ENCODE measurements at places on chromosomes 7 and 10.

GRCh38 chr10:47040681-47041080 is 129.5 kb downstream of the PTPN20 start:
- DNase-seq: no peak

GRCh38 chr10:63553473-63553872 is 32.3 kb downstream of the REEP3 start:
- no peak for DNase-seq

DNA sequence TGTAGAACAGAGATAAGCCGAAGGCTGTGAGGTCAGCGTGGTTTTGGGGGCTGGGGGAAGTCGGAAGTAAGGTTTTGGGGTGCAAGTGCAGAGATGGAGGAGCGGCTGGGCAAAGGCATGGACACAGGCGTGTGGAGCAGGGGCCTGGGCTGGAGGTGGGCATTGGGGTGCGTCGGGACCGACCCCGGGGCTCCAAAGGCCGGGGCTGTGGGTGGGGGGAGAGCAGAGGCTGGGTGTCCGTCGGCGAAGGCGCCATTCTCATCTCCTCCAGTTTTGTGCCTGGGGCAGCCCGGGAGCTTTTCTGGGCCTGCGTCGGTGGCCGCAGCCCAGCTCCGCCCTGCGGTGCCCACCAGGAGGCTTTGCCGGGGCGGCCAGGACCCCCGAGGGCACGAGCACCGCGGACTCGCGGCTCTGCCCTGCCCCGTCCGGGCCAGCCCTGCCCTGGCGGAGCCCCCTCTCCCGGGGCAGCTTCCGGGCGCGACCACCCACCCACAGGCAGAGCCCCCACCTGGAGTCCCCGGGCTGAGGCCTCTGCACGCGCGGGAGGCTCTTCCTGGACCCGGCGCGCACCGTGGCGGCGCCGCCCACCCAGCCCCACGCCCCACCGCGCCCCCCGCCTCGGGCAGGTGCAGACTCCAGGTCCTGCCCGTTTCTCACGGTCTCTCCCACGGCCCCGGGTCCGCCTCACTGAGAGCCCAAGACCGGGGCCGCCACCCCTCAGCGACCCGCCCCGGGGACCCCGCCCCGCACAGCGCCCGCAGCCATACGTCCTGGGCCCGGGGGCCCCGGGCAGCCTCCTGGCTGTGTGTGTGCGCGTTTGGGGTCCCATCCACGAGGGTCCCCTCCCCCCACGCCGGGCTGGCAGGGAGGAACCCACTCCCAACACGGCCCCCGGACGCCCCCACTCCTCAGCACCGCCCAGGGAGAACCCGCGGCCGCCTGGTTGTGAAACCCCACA is 7.7 kb upstream of the SCART1 start:
- no peak for DNase-seq

GRCh38 chr7:2288503-2288902 is 25.7 kb downstream of the SNX8 start:
- no peak for DNase-seq

- DNase-seq: no peak
These were observed 818.3 kb downstream of the MAGI2 start for GRCh38 chr7:78635026-78635793.

DNA sequence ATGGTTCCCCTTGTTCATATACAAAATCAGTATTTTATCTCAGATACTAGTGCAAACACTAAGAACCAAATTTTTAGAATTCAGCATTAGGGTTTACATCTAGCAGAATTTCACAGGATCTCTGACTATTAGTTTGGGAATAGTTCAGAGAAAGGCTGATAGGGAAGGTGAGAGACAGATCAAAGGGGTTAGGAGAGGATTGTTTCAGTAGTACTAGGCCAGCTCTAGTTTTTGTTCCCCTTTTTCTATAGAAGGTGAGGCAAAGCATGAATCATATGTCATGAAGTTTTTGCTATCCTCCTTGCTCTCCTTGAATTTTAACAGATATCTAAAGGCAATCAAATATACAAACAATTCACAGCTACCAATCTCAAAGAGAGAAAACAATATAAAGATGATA is 26.1 kb upstream of the CTNNA3 start:
- no peak for DNase-seq

GRCh38 chr7:80264769-80265495 is 130.3 kb downstream of the GNAI1 start:
- no peak for DNase-seq

DNA sequence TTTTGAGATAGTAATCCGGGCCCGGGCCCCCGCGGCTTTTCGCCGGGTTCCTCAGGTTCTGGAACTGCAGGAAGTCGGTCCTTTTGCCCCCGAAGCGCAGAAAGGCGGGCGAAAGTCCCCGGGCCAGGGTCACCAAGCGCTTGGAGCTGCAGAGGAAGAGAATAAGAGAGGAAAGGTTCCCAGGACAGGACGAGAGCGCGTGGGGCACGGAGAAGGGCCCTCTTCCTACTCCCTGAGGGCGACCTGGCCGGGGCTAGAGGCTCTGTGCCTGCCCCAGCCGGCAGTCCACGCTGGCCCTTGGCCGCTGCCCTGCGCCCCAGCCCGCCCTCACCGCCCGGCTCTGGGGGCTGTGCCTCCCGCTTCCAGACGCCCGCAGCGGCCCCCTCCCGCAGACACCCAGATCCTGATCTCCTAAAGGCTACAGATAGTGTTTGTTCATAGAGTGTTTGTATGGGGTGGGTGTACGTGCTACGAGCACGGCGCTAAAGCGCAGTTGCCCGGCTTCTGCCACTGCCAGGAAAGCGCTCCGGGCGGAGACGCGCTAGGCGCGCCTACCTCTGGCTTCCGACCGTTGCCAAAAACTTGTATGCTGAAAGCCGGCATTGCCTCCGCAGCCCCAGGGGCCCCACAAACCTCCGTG is 3.2 kb downstream of the HPSE2 start:
- no peak for DNase-seq

GRCh38 chr10:44716470-44717015 is 194.6 kb upstream of the TMEM72 start:
- no peak for DNase-seq

DNA sequence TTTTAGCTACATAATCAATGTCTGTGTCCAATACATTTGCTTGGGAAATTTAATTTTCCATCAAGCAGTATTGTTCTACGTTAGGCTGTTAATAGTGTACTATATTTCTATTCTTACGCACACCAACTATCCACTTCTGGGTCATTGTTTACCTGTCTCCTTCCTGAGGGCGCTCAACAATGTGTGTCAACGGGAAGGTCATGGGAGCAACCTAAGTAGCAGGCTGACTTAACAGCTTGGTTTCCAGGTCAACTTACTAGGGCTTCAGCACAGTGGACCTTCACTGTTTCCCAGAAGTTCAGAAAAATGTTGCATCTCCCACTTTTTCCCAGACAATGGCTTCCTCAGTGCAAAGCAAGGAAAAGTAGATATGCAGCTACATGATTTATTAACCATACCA is 13.7 kb downstream of the THSD7A start:
- no peak for DNase-seq

- DNase-seq: no peak
These were observed 160.5 kb downstream of the BAMBI start for GRCh38 chr10:28837613-28838390.

DNA sequence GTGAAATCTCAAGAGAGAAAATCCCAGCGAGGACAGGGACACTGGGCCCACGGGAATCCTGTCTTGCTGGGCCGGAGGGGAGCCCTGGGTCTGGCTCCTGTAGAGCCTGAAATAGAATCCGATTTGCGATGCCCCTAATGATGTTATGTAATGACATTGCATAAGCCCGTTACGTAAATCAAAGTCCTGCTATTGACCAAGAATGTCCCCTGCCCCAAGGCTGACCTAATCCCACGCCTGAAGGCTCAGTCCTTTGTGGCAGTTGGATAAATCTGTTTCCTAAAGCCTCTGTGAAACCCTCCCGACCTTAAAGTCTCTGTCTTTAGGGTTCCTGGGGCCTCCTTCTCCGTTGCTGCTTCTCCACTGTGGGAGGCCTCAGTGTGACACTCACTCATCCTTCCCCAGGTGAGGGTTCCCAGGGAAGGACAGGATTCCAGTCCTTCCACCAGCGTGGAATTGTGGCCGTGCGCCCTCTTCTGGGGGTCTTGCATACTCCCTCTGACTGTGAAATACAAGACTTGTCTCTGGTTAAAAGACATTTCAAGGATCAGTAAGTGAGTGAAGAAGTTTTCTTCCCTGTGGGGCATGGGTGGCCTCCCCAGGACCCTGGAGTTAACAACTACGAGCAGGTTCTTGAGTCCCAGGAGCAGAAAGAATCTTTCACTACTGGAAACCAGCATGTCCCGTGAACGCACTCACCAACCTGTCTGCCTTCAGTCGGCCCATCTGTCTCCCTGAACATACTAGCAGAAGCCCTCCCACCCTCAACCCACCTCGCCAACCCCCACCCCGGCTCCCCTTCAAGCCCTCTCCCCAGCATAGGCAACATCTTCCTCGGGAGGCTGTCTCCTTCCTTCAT is 19.8 kb downstream of the ZNF467 start:
- DNase-seq: no peak

DNA sequence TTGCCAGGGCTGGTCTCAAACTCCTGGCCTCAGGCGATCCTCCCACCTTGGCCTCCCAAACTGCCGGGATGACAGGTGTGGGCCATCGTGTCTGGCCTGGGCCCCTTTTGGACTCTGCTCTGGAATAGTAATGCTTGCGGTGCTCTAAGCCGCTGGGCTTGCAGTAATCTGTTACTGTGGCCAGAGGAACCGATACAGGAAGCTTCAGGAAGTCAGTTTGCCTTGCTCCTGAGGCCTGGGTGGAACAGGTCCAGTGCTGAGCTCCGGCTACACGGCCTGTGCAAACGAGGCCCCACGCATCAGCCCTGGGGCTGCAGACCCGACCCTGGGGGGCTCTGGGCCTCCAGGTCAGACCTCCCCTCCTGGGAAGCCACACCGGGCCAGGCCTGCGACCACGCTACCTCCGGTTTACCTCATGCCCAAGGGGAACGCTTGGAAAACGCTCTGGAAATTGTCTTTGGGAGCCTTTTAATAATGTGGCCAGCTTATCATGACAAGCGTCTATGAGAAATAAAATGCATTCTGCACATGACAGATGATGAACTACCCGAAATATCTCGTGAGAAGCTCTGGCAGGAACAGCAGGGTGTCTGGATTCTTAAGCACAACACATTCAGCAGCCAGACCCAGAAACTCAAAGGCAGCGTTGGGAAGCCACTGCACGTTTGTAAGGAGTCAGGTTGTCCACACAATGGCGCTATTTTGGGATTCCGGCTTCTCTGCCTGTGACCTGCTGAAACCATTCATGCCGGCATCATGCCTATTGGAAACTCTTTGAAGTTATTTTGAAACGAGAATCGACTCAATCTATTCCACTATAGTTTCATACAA is 10.1 kb upstream of the ADAP1 start:
- DNase-seq: no peak

DNA sequence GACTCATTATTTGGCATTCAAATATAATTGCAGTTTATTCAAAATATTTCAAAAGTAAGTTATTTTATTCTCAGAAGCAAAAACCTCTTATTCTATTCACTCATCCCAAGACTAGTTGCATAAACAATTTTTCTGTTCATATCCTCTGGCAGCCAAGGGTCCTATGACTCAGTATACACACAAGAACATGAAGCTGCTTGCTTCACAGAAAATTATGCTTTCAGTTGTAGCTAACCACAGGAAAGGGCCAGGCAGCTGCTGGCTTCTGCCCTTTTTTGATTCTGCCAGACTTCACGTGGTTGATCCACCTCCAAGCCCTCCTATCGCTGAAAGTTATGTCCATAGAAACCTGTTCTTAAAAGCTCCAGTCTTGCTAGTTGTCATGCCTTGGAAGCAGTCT is 108.8 kb downstream of the ABCA13 start:
- no peak for DNase-seq

DNA sequence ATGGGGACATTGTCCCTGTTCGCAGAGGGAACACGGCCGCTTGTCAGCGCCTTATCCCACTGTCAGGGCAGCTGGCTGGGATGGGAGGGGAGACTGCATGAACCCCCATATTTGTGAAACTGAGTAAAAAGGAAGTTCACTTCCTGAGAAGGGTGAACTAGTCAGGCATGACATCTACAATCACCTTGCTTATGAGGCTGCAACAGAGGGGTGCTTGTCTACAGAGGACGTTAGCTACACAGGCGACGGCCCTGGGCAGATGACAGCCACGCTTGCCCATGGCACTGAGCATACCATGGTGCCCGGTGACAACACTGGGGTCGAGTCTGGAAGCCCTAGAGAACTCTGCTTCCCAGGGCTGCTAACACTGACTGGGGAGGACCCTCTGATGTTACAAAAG is 46.0 kb upstream of the KDM7A start:
- DNase-seq: no peak

GRCh38 chr10:95415621-95416031 is 124.8 kb upstream of the PDLIM1 start:
- no peak for DNase-seq

DNA sequence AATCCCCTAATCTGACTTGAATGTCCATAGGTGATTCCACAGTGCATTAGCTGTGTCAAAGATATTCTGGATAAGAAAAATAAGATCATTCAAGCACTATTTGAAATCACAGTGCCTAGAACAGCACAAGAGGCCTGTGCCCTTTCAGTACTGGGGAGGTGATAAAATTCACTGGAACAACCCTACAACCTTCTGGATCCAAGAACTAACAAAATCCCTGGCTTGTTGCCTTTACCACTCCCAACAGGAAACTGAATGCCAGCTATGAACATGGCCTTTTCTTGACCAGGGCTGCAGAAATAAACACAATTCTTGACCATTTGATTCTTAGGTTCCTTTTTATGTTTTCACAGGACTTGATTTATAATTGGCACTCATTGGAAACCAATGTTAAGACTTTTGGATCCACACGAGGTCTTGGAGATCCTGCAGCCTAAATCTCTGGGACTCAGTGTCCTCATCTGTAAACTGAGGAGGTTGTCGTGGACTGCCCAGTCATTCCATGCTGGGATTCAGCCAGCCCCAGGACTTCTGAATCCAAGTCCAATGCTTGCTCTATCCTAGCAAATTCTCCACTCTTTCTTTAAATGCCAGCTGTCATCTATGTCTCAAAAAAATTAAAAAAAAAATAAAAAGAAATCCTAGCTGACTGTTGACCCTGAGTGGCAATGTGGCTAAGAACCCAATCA is 624.7 kb downstream of the KCNMA1 start:
- DNase-seq: no peak

GRCh38 chr7:148481971-148482626 is 108.5 kb upstream of the C7orf33 start:
- no peak for DNase-seq

GRCh38 chr7:116652793-116653192 is 19.2 kb upstream of the MET start:
- DNase-seq: no peak

DNA sequence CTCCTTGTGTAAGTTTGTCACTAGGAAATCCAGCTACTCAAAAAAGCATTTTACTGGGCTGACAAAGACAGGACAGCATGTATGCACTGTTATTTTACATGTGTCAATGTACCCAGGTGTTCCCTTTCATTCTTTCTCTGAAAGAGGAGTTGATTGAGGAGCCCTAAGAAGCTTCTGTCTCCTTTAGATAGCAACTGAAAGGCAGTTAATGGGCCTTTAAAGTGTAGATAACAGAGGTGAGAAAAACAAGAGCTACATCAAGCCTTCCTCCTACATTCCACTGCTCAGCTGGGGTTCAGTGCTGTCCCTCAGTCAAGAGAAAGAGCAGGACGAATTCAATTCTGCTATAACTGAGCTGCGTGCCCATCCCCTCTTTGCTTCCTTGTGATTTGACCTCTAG is 12.8 kb upstream of the WIPF3 start:
- DNase-seq: no peak
